HT1080 (cell line): ENCODE measurements at places on chromosomes 16 and 17. TPM values are rescaled to one million over a fixed set of nuclear protein-coding genes. Genes with fewer than 3 reads are reported as not detected.

DNA sequence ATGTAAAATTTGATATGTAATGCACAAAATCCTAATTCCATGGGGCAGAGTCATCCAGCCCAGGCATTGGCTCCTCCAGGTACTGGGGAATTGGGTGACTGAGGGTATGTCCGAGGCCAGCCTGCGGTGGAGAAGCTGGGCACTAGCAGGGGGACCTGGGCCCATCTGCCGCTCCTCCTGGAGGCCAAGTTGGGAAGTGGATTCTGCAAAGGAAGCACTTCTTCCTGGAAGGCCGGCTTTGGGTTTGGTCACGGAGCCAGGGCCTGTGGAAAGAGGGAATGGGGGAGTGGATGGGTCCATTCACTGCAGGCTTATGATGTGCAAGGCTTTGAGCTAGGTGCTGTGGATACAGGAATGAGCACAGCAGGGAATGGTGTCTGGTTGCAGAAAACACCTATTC is 85.8 kb downstream of the GNAO1 start:
- DNase-seq: peak; percentile 8

- no peak for DNase-seq
These were observed 136.2 kb downstream of the CCT6B start for GRCh38 chr17:34825102-34825501.

GRCh38 chr17:64531955-64532371 is 25.2 kb downstream of the CEP95 start:
- no peak for DNase-seq

DNA sequence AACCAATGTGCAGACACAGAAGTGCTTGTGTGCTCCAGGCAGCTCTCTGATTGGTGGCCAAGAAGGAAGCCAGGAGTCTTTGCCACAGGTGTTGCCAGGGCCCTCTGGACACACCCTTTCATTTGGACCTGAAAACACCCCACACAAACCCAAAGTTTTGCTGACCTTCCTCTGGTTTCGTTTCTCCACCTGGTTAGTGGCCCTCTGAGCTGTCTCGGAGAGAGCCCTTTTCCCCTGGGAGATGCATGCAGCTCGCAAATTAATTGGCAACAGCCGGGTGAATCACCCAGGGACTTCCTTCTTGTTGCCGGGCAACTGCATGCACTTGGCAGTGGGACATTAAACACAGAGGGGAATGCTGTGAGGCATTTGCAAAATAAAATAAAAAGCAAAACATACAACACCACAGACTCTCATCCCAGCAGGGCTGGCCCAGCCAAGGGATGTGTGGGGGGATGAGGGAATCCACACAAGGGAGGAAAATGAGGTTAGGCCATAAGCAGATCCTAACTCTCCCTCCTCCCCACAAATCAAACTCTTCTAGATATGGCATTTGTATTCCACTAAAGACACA is 286.6 kb downstream of the SOX9 start:
- peak; percentile 97 for DNase-seq

GRCh38 chr17:61461967-61462718 is 9.9 kb downstream of the TBX4 start:
- no peak for DNase-seq

GRCh38 chr17:14672830-14673229 is 371.9 kb downstream of the HS3ST3B1 start:
- DNase-seq: peak; percentile 21

The TLCD1 gene
- 28.8 and 29.9 TPM in 2 replicates for total RNA-seq

The ITPRIPL2 gene
- total RNA-seq: 22.0 and 29.0 TPM in 2 replicates

The SDR42E2 gene
- not detected in 2 replicates for total RNA-seq

The CASKIN1 gene
- total RNA-seq: 0.10 and 1.2 TPM in 2 replicates

The MYL4 gene
- not detected in 2 replicates for total RNA-seq

The KRTAP9-8 gene
- not detected in 2 replicates for total RNA-seq
